Activated CD8-positive, alpha-beta memory T cell treated with anti-CD3 and anti-CD28 coated beads for 1 hour (primary cell): ENCODE measurements at places on chromosomes 1 and 21.

DNA sequence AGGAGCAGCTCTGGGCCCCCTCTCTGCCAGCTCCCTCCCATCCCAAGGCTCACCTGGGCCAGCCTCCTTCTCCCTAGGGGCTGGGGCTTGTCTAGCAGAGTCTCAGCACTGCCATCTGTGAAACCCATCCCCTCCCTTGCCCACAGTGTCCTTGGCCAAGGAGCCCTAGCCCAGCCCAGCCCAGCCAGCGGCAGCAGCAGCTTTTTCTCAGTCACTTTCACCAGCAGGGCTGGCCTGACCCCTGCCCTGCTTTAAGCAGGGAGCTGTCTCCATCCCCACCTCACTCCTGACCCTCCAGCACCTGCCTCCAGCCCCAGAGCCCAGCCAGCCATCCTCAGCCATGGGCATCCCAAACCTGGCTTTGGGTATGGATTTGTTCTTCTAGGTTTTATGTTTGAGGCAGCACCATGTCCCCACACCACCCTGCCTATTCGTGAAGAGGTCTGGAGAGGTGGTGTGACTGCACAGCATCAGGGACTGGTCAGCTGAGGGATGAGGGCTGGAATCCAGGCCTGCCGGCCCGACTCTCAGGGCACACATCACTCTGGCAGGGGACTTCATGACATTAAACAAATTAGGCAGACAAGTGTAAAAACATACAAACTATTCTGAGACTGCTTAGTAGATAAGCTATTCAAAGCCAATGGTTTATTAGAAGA, 36.1 kb upstream of the ABCG1 start:
- no peak for DNase-seq

DNA sequence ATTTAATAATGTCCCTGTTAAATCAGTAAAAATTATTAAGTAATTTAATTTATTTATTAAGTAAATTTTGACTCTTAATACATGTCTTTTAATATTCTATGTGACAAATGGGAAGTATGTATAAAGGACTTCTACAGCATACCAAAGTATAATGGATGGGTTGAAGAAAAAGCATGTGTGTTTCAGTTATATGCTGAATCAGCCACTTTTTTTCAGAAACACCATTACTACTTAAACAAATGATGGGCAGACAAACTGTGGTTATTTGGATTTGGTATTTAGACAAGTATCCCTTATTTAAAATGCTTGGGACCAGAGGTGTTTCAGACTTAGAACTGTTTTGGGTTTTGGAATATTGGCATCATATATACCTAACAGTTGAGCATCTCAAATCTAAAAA, 176.3 kb upstream of the DMRTA2 start:
- DNase-seq, result no peak

DNA sequence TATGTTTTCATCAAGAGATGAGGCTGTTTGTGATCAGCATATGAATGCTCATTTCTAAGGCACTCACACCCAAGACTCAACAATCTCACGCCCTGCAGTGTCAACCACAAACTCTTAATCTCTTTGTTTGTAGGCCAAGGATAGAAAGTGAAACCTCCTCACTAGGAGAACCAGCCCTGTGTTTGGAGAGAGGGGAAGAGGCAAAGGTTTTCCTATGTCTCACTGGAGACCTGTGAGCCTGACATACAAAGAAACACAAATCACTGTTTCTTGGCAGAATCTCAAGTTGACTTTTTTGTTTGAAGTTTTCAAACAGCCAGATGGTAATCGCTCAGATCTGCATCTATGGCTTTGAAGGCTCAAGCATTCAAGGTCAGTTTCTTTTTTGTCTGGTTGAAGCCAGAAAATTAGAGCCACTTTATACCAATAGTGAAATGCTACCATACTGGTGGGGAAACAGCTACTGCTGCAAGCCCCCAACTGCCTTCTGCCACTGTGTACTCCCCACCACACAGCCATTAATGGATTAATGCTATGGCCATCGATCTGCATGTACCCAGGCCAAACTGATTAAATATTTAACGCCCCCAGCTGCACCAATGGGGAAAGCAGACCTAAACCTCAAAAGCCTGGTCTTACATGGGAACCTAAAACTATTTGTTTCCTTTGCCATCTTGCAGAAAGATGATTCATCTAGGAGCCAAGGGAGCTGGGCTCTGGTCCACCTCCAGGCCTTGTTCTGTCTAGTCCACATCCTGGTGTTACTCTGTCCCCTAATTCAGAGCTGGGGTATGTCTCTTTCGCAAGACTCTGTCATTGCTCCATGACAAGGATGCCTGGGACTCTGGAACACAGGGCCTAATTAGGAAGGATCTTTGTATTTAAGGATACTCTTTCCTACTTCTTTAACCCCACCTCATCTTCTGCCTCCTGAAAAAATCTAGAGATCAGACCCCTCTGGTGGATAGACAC, 16.3 kb downstream of the PDZK1 start:
- DNase-seq, result peak; percentile 3

DNA sequence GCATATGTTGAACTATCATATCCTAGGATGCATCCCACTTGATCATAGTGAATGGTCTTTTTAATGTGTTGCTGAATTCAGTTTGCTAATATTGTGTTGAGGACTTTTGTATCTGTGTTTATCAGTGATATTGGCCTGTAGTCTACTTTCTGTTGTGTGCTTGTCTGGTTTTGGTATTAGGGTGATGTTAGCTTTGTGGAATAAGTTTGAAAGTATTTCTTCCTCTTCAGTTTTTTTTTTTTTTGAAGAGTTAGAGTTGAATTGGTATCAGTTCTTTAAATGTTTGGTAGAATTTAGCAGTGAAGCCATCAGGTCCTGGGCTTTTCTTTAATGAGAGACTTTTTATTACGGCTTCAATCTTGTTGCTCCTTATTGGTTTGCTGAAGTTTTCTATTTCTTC, 162.3 kb downstream of the VAV3 start:
- no peak for DNase-seq

- DNase-seq, result no peak
Observed at GRCh38 chr1:86429835-86430234, 5.9 kb downstream of the CLCA2 start.

GRCh38 chr1:103525114-103525606, 339 bp upstream of the RNPC3 start:
- DNase-seq, result no peak

DNA sequence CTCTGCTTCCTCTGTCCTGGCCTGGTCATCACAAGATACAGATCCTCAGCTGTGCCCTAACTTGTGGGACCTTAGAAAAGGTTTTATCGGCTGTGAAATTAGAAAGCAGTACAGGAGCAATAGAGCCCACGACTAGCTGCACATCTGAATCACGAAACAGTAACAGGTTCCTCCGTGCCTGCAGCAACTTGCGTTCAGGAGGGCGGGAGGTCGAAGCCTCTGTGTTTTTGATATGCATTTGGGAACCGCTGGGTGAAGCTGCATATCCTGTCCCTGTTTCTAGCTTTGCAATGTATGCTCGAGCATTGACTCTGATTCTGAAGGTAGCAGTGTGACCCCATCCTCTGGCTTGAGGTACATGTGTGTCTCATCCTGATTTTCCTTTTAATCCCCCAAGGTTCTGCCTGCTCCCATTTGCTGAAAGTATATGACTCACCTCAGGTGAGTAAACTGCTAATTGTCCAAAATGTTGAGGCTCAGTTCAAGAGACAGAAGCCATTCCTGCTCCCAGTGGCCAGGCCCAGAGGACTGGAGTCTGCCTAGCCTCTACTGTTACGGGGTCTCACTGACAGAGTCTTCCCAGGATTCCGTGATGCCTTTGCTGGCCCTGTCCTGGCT, 44.3 kb downstream of the SCCPDH start:
- no peak for DNase-seq

GRCh38 chr1:34926894-34927293, 2.6 kb downstream of the DLGAP3 start:
- no peak for DNase-seq

GRCh38 chr1:28720376-28720775, 16.4 kb upstream of the YTHDF2 start:
- no peak for DNase-seq

DNA sequence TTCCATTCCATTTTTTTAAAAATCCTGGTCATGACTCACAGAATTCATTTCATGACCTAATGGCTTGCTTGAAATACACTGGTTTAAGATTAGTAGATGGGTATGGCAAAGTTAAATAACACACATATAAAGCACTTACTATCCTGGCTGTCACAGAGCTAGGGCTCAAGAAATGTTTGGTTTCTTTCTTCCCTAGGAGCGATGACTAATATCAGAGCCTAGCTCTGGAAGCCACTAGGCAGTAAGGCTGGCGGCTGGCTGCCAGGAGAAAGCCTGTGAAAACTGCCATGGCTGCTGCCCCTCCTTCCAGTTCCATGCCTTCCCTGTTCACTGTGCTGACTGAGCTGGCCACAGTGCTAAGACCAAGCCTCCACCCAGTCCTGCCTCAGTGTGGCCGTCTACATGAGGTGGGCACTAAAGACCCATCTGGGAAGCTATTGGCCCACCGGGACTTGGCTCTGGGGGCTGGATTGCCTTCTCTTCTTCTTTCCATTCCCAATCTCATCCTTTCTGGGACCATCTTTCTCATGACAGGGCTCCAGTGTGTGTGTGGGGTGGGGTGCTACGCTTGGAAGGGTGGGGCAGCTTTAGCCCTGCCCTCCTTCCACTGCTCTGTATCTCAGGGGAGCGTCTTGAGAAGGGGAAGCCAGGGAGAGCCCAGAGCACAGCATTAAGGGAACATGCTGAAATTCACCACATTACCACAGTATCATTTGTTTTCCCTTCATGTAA, 10.8 kb upstream of the ASCL5 start:
- no peak for DNase-seq

- no peak for DNase-seq
Observed at GRCh38 chr1:3695326-3696217, 43.3 kb downstream of the TP73 start.

GRCh38 chr1:66412704-66413103, 121.2 kb upstream of the SGIP1 start:
- DNase-seq, result no peak

DNA sequence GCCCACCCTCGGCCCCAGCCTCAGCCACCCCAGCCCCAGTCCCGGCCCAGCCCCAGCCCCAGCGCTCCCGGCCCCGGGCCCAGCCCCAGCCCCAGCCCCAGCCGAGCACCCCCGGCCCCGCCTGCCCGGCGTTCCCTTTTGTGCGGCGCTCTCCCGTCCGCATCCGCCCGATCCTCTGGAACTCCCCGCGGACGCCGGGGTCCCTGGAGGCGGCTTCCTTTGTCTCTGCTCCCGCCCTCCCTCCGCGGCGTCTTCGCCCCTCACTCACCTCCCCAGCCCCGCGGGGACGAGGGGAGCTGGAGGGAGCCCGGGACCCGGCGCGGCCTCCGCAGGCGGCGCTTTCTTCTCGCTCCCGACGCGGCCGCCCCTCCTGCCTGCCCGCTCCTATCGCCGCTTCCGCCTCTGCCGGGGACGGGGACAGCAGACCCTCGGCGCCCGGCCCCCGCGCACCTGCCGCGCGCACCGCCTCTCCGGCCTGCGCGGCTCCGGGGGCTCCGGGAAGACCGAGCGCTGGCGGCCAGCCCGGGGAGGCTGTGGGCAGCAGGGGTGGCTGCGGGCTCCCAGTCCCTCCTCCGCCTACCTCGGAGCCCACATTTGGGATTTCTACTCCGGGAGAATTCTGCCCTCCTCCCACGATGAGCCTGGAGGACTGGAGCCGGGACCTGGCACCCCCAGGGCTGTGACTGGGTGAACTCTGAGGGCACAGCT, 14.0 kb downstream of the AGRN start:
- DNase-seq, result no peak

DNA sequence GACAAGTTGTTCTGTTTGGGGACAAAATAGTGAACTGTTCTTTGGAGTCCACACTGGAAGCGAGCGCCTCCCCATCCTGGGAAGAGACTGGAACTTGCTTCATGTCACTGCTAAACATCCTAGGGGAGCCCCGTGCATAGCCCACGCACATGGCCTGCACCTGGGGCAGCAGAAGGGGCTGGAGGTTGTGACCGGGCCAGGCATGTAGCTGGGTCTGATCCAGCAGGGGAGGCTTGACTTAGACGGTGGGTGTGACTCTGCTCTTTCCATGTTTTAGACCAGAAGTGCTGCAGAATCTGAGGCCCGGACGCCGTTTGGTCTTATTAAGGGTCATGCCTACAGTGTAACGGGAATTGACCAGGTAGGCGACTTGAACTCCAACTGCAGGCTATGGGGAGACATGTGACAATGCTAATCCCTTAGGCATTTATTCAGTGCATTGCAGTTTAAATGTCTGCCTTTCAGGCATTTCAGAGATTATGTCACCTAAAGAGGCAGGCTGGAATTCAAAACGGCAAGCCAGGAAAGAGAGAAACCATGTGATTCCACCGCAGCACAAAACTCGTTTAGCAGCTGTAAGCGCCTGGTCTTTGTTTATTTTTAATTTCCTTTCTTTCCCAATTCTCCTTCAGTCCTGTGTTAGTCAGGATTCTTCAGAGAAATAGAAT, 21.8 kb downstream of the CAPN9 start:
- no peak for DNase-seq

- DNase-seq, result no peak
Observed at GRCh38 chr21:46161633-46162592, 6.5 kb upstream of the FTCD start.

DNA sequence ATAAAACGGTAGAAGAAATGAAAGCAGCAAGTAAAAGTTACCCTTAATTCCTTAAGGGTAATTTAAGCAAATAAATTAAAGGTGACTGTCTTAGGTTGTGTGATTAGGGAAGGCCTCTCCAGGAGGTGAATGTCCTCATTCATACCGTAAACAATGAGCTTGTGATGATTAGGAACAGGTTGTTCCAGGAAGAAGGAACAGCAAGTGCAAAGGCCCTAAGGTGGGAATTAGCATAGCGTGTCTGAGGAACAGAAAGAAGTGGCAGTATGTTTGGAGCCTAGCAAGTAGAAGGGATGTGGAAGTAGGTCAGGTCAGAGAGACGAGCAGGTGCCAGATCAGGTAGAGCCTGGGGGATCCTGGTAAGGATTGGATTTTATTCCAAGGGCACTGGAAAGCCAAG, 5.6 kb downstream of the AK4 start:
- DNase-seq, result no peak

DNA sequence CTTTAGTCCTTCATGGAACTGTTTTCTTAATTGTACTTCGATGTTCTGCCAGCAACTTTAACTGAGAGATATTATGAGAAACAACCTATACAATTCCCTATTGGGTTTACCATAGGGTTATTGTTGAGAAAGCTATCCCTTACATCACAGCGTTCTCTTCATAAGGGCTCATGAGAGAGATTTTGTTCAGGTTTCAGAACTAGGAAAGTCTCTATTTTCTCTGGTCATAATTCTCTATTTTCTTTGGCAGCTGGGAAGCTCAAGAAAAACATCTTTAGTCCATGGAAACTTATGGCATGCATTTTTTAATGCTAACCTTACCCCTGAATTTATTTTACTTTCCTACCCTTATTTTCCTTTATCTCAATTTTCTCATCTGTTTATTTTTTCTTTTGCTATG, 38.2 kb downstream of the NMNAT2 start:
- no peak for DNase-seq

GRCh38 chr1:116374353-116375147, 1.5 kb downstream of the ATP1A1 start:
- no peak for DNase-seq

DNA sequence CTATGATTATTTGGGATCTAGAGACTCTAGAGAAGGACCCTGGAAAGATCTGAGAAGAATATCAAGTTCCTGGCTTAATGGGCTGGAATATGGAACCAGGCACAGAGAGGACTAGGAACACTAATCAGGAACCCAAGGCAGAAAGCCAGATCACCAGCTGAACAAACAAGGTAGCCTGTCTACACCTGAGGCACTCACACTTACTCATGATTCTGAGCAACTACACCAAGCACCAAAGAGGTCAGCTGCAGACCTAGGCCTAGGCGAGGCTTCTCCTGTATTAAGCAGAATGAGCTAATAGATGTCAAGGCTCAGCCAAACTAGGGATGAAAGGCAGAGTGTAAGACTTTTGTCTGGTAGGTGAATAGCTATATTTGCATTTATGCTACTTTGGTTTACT, 368.1 kb downstream of the LTN1 start:
- DNase-seq, result no peak

- no peak for DNase-seq
Observed at GRCh38 chr1:50705041-50705440, 255.0 kb downstream of the FAF1 start.
